Epithelial cell of proximal tubule (primary cell): ENCODE measurements at places on chromosomes 7 and 10.

DNA sequence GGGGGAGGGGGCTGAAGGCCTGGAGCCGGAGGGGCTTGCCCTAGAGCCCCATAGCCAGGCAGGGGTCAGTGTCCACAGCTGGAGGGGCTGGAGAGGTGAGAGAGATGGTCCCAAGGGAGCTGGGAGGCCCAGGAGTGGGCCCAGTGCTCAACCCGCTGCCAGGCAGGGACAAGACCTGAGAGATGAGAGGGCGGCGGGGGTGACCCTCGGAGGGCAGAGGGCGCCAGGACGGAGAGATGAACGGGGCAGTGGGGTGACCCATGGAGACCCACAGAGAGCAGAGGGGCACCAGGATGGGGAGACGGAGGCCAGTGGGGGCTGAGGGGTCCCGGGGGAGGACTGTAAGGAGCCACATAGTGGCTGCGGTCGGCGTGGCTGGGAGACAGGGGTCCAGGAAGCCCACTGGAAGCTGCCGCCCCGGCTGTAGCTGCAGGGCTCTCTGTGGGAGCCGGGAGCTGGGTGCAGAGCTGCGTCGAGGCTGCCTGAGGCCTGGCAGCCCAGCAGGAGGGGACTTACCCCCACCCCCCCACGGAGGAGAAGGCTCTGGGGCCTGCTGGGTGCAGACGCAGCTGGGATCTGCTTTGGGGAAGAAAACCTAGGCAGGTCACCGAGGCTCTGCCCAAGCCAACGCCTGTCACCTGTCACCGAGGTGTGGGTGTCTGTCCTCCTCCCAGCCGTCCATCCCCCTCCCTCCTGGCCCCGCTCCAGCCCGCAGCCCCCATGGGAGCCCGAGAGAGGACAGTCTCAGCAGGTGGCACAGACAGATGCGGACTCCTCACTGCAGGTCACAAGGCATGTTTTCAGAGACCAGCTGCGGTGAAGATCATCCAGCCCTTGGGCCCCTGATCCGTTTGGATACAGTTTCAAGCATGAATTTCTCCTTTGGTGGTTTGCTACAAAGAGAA, 25.1 kb downstream of the PWWP2B start:
- no peak for DNase-seq

- peak; percentile 85 for DNase-seq
These were observed 59.1 kb downstream of the ZNF365 start for GRCh38 chr10:62433181-62433692.

DNA sequence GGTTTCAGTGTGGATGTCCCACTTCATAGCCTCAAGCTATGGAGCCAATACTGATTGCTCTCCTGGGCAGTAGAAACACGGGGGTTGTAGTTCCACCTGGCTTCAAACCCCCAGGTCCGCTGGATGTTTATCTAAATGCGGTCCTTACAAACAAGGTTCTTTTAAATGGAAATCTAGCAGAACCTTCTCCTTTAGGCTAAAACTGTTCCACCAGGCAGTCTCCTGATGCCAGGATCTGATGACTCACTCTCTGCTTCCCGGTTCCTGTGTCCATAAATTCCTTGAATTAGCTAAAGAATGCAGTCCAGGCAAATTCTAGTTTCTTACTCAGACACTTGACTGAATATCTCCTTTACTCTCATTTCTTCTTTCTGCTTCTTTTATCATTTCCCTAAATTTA, 108.4 kb upstream of the FAM3C start:
- peak; percentile 84 for DNase-seq

DNA sequence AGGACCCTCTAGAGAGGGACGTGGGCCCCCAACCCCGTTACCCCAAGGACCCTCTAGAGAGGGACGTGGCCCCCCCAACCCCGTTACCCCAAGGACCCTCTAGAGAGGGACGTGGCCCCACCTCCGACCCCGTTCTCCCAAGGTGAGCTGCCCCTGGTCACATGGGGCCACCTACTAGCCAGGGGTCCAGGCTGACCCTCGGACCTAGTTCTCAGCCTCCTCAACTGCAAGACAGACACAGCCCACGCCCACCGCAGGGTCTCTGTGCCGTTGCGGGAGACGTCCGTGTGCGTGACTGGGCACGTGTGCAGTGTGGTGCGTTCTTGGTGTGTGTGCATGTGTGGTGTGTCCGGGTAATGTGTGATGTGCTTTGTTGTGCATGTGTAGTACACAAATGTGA, 21.6 kb upstream of the UTF1 start:
- no peak for DNase-seq

DNA sequence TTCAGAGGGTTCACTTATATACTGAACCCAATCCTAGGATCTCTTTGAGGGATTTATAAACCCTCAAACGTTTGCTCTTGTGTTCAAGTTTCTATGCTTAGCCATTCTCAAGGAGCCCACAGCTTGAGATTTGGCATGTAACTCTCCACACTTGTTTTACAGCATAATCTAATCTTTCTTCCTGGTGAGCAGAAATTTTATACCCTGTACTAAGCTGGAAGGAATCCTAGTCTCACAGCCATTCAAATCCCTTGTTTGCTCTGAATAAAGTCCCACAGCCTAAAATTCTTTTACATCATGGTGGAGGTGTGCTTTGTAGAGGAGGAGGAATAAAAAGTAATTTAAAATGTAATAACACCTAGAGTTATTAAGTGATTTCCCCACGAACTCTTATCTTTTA, 5.3 kb upstream of the AGR2 start:
- no peak for DNase-seq

GRCh38 chr10:92727550-92727949, 37.8 kb downstream of the HHEX start:
- no peak for DNase-seq

DNA sequence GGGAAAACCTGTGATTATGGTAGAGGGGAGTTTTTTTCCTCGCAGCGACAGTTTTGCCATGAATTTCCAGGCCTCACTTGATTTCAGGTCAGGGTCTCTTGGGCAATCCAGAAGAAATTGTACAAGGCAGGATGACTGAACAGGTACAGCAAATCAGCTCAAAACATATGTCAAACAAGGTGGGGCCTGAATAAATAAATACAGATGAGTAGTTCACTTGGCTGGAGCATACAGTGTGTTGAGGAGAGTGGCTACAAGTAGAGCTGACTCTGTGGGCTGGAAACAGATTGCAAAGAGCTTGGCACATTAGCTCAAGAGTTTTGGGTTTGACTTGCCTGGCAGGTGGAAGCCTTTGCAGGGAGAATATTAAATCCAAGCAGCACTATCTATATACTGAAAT, 15.0 kb downstream of the GIMAP8 start:
- DNase-seq: no peak

DNA sequence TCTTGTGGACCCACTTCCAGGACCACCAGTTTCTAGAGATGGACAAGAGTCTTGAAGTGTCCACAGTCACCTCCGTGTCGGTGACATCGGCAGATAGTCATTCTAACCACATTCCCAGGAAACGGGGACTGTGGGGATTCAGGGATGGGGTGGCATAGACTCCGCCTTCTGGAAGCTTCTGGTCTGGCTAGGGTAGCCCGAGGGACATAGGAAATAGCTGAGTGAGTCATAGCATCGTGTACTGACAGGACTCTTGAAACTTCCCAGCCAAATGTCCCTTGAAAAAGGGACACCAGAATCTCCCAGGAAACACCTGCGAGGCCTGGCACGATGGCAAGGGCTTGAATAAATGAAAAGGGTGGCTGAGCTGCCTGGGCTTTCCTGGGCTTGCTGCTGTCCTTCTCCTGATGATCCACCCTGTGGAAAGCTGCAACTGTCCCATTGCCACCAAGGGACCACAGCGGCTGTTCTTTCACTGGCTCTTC, 84.1 kb upstream of the LRRC4 start:
- no peak for DNase-seq

DNA sequence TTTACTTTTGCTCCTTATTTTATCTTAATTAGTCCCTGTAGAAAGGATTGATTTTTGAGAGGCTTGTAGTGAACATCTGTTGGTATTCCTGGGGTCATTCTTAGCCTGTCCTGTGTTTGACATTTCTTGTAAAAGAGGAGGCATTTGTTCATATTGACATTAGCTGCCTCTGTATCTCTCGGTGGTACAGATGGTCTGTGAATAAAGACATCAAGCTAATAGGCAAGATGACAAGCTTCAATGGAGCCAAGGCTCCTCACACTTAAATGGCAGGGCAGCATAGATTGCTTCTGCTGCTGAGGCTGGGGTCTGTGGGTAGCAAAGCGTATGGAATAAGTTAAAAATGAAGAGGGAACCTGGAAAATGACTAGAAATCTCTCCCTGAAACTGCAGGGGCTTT, 687.6 kb downstream of the LRMDA start:
- DNase-seq: no peak
